Smooth muscle cell of the coronary artery (primary cell): ENCODE measurements at places on chromosomes 7 and 10. TPM values are rescaled to one million over a fixed set of nuclear protein-coding genes. Genes with fewer than 3 reads are reported as not detected.

MBLAC1 gene
- total RNA-seq = 1.4 and 2.2 TPM in 2 replicates

PON1 gene
- total RNA-seq = not detected in 2 replicates

PIK3AP1 gene
- under 0.01 TPM in 1 of 2 replicates, not detected in the other for total RNA-seq

ACTL6B gene
- not detected in 2 replicates for total RNA-seq

TEX36 gene
- not detected in 2 replicates for total RNA-seq

PDE1C gene
- total RNA-seq = 6.1 and 53.9 TPM in 2 replicates

NEUROG3 gene
- not detected in 2 replicates for total RNA-seq

PTN gene
- 1.6 and 9.3 TPM in 2 replicates for total RNA-seq

CYP2C19 gene
- total RNA-seq = not detected in 2 replicates

COL13A1 gene
- 4.0 and 34.8 TPM in 2 replicates for total RNA-seq

GSTO2 gene
- total RNA-seq = 0.47 and 1.1 TPM in 2 replicates

LEP gene
- total RNA-seq = 0.94 TPM in 1 of 2 replicates, not detected in the other

PLAC9 gene
- total RNA-seq = 24.6 and 27.2 TPM in 2 replicates

DMBT1 gene
- total RNA-seq = under 0.01 and 0.12 TPM in 2 replicates

GIMAP5 gene
- total RNA-seq = 0.08 and 0.12 TPM in 2 replicates

RBM20 gene
- total RNA-seq = under 0.01 and 0.45 TPM in 2 replicates

AHCYL2 gene
- total RNA-seq = 5.6 and 11.9 TPM in 2 replicates

CYP3A7 gene
- total RNA-seq = 0.23 TPM in 1 of 2 replicates, not detected in the other

SPDYE2B gene
- 0.12 TPM in 1 of 2 replicates, not detected in the other for total RNA-seq

EIF3B gene
- 140 and 165 TPM in 2 replicates for total RNA-seq

ZC3HAV1L gene
- 4.6 TPM in 2 replicates for total RNA-seq

RASA4B gene
- 2.0 and 5.7 TPM in 2 replicates for total RNA-seq

CRYGN gene
- total RNA-seq = not detected in 2 replicates

CRHR2 gene
- total RNA-seq = not detected in 2 replicates

GIMAP6 gene
- total RNA-seq = 0.35 TPM in 1 of 2 replicates, not detected in the other

MPP7 gene
- total RNA-seq = 0.23 and 0.38 TPM in 2 replicates

NXPH1 gene
- not detected in 2 replicates for total RNA-seq

ADIRF gene
- total RNA-seq = 44.9 and 184 TPM in 2 replicates

ANKRD61 gene
- total RNA-seq = 0.15 and 0.35 TPM in 2 replicates

VSTM4 gene
- 0.23 and 11.1 TPM in 2 replicates for total RNA-seq

PYROXD2 gene
- total RNA-seq = 7.3 and 16.7 TPM in 2 replicates

SPDYE11 gene
- total RNA-seq = not detected in 2 replicates

ADAM8 gene
- 0.60 and 2.0 TPM in 2 replicates for total RNA-seq

FAM131B gene
- 0.98 and 2.7 TPM in 2 replicates for total RNA-seq

CARD11 gene
- total RNA-seq = 0.68 TPM in 1 of 2 replicates, not detected in the other

ZNF518A gene
- total RNA-seq = 7.4 and 9.5 TPM in 2 replicates

TMEM254 gene
- total RNA-seq = 2.5 and 5.7 TPM in 2 replicates

ACTR3C gene
- 0.12 and 0.15 TPM in 2 replicates for total RNA-seq

SVIL gene
- 81.4 and 103 TPM in 2 replicates for total RNA-seq

SPDYE9 gene
- not detected in 2 replicates for total RNA-seq

C7orf33 gene
- total RNA-seq = not detected in 2 replicates
